ENCODE measurements at places on chromosomes 6 and 20.

GRCh38 chr6:72757048-72757447 is 135.2 kb downstream of the KCNQ5 start:
- no peak for DNase-seq

GRCh38 chr6:167405778-167406532 is 81.1 kb downstream of the TTLL2 start:
- no peak for DNase-seq

DNA sequence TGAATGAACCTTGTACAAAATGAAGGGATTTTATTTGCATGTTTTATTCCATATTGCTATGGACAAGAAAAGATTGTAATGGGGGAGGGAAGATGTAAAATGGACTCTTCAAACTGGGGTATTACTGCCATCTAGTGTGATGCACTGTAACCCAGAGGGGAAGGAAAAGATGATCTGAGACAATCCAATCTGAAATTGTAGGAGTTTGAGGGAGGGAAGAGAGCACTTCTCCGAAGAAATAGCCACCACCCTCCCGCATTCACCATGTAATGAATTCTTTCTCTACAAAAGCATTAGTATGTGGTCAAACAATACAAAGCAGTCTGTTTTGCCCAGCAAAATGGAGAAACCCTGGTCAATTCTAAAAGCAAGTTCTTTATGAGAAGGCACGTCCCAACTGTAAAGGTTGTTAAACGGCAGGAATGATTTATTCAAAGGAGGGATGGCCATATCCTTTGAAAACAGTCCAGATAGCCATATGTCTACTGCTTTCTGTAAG is 679.5 kb upstream of the NRSN1 start:
- no peak for DNase-seq

GRCh38 chr20:15705975-15706374 is 867.3 kb downstream of the KIF16B start:
- no peak for DNase-seq

DNA sequence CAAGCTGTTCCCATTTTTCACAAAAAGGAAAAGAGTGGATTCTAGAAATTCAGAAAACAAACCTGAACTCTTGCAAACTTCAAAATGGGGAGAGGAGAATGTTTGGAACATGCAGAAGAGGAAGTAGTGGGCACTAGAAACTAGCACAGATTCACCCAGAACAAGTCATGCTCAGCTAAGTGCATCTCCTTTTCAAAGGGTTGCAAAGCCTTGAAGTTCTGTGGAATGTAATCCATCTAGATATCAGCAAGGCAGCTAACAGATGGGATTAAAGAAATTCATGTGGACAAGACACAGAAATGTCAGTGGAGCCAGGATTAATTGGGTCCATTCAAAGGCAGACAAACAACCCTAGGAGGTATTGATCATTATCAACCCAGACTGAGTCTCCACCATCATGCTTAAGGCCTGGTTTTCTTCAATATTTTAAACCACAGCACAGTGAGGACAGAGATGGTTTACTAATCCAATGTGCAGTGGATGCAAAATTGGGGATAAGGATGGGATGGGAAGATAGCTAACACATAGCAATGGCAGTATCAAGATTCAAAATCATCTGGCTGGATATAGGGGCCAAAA is 31.3 kb downstream of the KCNK5 start:
- no peak for DNase-seq

DNA sequence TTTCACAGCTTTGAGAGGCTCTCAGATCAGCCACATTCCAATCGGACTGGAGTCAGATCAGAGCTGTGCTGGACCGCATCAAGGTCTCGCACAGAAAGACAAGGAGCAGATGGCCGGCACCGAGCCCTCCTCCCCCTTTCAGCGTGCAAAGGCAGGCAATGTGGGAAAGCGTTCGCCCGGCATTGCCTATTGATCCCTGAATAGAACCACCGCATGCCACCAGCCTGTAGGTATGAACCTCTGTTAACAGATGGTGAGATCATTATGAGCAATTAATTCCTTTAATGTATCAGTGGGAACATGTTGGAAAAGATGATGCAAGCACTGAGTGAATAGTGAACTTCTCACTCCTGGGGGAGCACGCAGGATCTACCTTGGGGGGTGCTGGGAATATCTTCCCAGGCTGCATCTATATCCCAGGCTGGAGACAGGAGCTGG is 117.5 kb upstream of the ID4 start:
- DNase-seq, result no peak

- DNase-seq, result no peak
Observed at GRCh38 chr6:79239536-79240168, 5.2 kb upstream of the HMGN3 start.
